B cell (primary cell): ENCODE measurements at places on chromosomes 13 and 19. TPM values are rescaled to one million over a fixed set of nuclear protein-coding genes. Genes with fewer than 3 reads are reported as not detected.

DNA sequence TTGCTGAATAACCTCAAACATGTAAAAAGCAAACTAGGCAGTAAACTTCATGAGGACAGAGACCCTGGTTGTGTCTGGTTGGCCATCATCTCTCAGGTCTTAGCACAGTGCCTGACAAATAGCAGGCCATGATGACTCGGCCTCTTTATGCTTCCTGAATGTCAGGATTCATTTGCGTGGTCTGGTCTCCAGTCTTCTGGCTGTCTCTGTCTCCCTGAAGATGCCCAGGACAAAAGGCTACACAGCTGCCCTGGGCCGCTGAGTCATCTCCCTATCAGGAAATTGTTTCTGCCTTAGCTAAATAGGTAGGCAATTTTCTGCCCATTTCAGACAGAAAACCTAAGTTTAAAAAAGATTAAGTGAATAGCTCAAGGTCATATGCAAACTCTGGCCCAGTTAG is 84.1 kb upstream of the FNDC3A start:
- DNase-seq: no peak

- DNase-seq: no peak
Observed at GRCh38 chr19:31334101-31334848, 15.0 kb downstream of the TSHZ3 start.

Gene PPP1R15A
- total RNA-seq: 122 and 128 TPM in 2 replicates

DNA sequence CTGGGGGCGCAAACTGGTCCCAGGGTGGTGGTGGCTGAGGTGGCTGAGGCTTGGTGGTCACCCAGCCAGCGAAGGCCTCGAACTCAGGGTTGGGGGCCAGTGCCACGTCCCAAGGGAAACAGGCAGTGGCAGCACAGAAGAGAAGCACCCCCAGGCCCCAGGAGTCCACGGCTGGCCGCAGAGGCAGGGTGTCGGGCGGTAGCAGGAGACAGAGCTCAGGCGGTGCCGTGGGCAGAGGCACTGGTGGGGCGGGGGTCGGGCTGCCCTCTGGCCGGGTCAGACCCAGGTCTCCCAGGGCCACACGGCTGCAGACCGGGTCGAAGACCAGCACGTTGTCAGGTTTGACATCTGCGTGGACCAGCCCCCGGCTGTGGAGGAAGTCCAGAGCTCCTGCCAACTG is 4.2 kb upstream of the SBK2 start:
- no peak for DNase-seq

DNA sequence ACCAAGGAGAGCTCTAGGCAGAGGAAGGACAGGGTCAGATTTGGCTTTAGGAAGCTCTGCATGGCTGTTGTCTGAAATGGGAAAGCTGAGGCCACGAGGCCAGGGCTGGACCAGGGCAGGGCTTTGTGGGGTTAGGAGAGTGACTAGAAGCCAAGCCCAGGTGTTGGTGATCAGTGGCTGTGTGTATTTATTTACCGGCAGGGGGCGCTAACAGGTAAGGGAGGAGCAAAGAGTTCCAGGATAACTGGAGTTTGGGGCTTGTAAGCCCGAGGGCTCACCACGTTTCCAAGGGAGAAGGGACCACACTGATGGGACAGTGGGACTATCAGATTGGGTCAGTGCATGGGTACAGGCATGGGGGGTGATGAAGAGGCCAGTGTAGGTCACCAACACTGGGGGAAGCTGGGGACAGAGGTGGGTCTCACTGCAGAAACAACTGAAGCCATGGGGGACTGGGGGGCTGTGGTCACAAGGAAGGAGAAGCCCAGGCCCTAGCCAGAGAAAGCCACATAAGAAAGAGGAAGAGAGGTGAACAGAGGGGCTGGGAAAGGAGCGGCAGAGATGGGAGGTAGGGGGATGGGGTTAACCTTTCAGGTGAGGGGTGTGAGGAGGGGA is 3.9 kb downstream of the TMEM147 start:
- DNase-seq: peak; percentile 82

GRCh38 chr13:83232626-83233025 is 649.6 kb downstream of the SLITRK1 start:
- DNase-seq: no peak

- DNase-seq: no peak
Observed at GRCh38 chr13:103730407-103730806, 664.2 kb upstream of the SLC10A2 start.

GRCh38 chr13:101382086-101382485 is 34.2 kb downstream of the NALCN start:
- no peak for DNase-seq

- no peak for DNase-seq
Observed at GRCh38 chr13:34672631-34673030, 269.4 kb upstream of the NBEA start.

Gene GFY
- not detected in 2 replicates for total RNA-seq

Gene PLPP2
- 0.10 and 0.37 TPM in 2 replicates for total RNA-seq

- DNase-seq: no peak
Observed at GRCh38 chr13:94382517-94382916, 97.0 kb downstream of the DCT start.

- DNase-seq: no peak
Observed at GRCh38 chr19:8244442-8244841, 35.3 kb downstream of the CERS4 start.

GRCh38 chr13:23391752-23392151 is 41.8 kb downstream of the SACS start:
- no peak for DNase-seq

- no peak for DNase-seq
Observed at GRCh38 chr13:19864746-19865309, 1.4 kb upstream of the ZMYM5 start.

DNA sequence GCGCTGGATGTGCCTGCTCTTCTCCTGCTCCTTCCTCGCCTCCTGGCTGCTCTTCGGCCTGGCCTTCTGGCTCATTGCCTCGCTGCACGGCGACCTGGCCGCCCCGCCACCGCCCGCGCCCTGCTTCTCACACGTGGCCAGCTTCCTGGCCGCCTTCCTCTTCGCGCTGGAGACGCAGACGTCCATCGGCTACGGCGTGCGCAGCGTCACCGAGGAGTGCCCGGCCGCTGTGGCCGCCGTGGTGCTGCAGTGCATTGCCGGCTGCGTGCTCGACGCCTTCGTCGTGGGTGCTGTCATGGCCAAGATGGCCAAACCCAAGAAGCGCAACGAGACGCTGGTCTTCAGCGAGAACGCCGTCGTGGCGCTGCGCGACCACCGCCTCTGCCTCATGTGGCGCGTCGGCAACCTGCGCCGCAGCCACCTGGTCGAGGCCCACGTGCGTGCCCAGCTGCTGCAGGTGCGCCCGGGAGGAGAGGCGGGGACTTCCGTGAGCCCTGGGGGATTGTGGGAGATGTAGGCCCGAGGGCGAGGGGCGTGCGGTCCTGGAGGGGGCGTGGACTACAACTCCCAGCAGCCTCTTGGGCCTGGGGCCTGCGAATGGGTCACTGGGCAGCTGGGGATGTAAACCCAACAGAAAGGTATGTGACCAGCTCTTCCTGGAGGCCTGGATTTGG is 6.7 kb downstream of the KCNJ14 start:
- no peak for DNase-seq

DNA sequence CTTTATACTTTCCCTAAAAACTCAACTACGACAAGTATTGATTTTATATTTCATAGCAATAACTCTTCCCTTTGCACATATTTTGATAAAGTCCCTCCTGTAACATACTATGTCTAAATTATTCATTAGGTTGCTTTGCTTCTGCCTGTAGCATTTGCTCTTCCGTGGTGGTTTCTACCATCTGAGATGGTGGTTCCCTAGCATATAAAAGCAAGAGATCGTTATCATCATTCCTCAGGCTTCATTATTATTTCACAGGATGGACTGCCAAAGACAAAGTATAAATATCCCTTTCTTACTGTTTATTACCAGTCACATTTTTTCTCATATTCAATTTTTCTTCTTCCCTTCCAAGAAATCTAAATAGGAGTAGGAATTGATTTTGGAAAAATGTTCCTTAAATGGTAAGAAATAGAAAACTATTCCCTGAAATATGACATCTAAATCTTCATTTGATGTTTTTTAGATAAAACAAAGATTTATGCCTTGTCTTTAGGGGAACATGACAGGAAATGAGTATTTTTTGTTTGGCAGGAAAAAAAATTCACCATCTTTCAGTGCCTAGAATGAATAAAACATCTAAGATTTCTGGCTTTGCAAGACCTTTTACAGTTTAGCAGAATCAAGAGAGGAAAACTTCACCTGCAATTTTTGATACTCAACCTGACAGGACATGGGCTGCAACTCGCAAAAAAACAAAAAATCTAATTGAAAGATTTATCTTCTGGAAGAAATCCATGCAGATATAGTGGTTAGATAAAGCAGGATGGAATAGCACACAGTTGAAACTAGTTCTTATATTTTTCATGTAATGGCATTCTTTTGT is 340.0 kb downstream of the SPRY2 start:
- no peak for DNase-seq

DNA sequence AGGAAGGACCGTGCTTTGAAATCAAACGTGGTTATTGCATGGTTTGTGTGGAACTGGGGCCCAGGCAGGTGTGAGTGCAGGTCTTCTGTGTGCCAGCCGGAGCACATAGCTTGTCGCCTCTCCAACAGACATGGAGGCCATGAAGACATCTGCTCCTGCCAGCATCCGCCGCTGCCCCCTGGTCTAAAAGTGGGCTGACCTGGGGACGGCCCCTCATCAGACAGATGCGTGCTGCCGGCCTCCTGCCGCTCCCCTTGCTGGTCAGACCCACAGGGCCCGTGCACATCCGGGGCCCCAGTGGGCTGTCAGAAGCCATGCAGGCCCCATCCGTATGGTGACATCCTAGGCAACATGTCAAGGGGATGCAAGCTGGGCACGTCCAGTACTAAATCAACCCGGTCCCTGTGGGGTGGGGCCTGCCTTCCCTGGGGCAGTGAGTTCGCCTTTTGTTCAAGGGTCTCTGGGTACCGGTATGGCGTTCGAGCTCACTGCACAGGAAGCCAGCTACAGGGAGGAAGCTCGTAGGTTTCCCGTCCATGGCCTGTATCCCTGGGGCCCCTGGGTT is 88.0 kb upstream of the MCF2L start:
- DNase-seq: no peak

DNA sequence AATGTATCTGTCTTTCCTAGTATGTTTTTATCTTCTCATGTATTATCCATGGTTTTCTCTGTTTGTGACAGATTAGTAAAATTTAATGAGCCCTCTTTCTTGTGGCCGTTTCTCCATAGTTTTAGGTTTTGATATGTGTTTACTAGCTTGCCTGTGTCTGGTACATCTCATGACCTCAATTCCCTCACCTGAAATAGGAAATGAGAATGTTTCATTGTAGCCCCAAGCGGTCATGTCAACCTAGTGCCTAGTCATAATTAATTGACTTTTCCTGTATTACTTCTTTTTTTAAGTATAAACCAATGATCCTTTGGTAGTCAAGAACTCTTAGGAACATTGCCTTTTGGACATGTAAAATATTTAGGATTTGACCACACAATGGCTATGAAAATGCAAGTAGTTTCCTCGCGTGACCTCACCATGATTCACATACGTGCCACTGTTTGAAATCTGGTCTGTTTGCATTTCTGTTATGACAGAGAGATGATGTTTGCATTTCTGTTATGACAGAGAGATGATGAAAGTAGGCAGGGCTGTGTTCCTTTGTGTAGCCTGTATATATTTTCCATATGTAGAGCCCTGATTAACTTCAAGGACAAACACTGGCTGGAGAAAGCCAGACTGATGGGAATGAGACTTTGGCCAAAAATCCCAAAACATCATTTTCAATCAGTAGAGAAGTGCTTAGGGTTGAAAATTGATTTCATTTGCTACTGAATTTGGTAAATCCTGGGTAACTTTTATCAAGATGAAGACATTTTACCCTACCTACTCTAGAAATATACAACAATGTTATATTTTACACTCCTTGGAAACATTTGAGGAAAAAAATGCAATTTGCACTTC is 104.8 kb downstream of the TNFRSF19 start:
- no peak for DNase-seq

Gene FGF9
- total RNA-seq: 2.5 and 3.0 TPM in 2 replicates

GRCh38 chr19:58551577-58552471 is 3.1 kb downstream of the CHMP2A start:
- DNase-seq: peak; percentile 27

Gene ETHE1
- 16.0 and 22.3 TPM in 2 replicates for total RNA-seq

DNA sequence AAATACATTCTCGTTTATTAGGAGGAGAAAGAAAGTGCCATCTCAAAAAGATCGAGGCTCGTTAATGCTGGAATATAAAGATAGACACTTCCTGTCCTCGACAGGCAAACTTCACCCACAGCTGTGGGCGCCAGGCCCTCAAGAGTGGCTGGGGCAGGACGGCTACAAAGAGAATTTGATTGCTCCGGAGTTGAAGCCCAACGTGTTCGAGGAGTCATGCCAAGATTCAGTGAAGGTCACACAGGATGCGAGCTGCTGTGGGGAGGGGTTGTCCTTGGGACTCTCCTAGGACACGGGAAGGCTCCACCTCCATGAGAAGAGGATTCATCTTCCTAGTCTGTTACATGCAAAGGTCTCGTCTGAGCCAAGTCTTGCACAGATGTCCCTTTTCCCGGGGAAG is 16.3 kb upstream of the PTPRS start:
- DNase-seq: no peak

DNA sequence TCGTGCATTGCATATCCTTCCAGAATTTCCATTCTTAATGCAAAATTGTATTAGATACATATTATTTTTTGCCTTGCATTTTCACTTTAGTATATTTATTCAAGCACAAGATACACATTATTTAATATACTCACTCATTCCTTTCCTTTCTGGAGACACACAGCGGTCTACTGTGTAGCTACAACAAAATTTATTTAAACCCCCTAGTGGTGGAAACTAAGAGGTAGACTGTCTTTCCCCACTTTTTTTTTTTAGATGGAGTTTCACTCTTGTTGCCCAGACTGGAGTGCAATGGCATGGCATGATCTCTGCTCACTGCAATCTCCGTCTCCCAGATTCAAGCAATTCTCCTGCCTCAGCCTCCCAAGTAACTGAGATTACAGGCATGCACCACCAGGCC is 2040.3 kb upstream of the PCDH20 start:
- DNase-seq: no peak

GRCh38 chr13:58706421-58706820 is 1074.9 kb downstream of the PCDH17 start:
- no peak for DNase-seq

DNA sequence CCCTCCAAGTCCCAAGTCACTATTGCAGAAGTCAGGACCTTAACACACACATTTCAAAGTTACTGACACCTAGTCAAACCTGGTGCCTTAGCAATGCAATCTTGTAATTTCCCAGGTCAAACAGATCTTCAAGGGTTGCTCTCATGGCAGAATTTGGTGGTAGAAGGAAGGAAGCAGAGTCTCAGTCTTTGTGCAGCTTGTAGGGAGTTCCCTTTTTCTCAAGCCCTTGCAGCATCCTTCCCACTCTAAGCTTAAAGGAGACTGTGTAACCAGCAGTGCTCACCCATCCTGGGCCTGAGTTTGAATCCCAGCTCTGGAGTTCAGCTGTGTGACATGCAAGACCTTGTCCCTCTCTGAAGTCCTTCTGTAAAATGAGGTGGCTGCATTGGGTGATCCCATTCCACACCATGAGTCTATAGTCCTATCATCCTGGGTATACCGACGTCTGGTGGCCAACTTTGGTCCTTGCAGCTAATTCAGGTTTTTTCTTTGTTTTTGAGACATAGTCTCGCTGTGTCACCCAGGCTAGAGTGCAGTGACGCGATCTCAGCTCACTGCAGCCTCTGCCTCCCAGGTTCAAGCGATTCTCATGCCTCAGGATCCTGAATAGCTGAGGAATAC is 9.8 kb downstream of the SIGLEC10 start:
- peak; percentile 60 for DNase-seq

GRCh38 chr13:91174886-91175501 is 172.5 kb upstream of the MIR17HG start:
- DNase-seq: no peak

Gene ANGPTL8
- total RNA-seq: not detected in 2 replicates
